ENCODE measurements at places on chromosomes 13 and 19. TPM values are rescaled to one million over a fixed set of nuclear protein-coding genes. Genes with fewer than 3 reads are reported as not detected.

KLK4 gene
- not detected for total RNA-seq

MYBPC2 gene
- total RNA-seq, result not detected

ZNF66 gene
- not detected for total RNA-seq

CLASRP gene
- total RNA-seq, result 63.9 TPM

ZNF543 gene
- 0.78 TPM for total RNA-seq

KCTD15 gene
- 43.0 TPM for total RNA-seq

All from A549 treated with GW870086 at 1 μM for 4 hours (cell line).